Fibroblast of skin of back (primary cell): ENCODE measurements at places on chromosomes 3 and 15.
A peak's percentile ranks its signal among the peaks of the same experiment; 100 is the strongest.

DNA sequence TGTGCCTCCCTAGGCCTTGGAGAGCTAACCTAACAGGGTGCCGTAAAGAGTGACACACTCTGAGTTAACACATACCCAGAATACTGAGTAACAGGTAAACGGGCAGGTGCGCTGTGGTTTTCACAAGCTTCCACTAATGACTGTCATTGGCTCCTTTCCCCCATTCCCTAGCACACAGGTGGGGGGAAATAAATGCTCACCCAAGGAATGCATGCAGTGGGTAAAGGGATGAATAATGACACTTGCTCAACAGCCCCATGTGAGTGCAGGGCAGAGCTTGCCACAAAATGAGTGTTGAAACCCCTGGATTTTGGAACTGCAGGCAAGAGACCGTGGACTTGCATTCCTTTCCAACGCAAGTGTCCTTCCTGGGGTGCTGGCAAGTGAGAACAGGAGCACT lies 57.6 kb downstream of the ADAMTS17 start:
- DNase-seq: no peak

DNA sequence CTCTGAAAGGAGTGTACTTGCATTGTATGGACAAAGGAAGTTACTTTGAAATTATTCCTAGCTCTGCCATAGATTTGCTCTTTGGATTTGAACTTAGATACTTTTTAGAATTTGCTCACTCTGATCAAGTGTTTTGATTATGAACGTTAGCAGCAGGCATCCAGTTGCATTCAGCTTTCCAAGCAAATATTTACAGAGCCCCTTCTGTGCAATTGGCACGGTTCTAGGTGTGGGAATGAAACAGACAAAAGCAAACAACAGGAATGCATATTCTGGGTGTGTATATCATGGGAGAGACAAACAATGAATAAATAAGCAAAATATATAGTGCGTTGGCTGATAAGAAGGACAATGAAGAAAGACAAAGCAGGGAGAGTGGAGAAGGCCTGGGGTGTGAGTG lies 125.5 kb upstream of the ADAMTS9 start:
- no peak for DNase-seq

- no peak for DNase-seq
Observed at GRCh38 chr3:18222686-18223085, 202.5 kb downstream of the SATB1 start.

- no peak for DNase-seq
Observed at GRCh38 chr15:27448986-27449385, 478.0 kb downstream of the GABRG3 start.

DNA sequence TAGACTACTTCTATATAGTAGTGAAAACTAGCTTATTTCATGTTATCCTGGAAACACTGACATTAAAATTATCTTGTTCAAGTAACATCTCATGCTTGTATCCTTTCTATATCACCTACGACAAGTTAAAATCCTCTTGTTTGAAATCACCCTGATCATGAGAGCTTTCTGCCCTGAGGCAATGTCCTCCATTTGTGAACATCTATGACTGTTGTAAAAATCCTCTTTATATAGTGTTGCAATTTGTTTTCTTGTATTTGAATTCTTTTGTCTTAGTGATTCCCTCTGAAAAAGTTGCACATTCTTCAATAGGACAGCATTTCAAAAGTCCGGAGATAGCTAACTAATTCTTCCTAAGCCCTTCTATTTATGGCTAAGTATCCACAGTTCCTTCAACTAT lies 480.3 kb downstream of the NSUN3 start:
- no peak for DNase-seq

DNA sequence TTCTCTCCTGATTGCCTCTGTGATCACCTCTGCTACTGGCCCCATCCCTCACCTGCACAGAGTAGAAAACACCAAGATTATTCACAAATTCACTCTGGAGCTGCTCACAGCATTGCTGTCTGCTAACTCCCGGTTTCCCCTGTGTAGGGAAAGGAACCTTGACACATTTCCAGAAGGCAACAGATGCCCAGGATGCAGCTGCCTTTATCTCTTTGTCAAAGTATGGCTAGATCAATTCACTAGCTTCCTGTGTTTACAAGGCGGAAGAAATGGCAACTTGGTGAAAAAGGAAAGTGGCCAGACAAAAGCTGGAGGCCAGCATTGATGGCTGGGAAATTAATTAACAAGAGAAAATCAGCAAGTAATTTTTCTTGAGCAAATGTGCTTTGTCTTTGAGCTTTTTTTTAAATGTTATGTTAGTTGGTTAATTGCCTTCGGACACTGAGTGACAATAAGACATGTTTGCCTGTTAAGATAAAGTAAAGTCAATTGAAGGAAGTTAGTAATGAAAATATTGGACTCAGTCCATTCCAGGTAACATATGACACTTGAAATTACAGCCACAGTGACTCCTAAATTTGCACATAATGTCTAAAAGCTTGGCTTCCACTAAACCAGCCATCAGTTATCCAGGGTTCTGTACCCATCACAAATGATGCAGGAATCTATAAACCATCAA lies 394.6 kb upstream of the IL12A start:
- DNase-seq: no peak

- peak; percentile 16 for DNase-seq
Observed at GRCh38 chr3:146334151-146334550, 83.2 kb upstream of the PLSCR4 start.

- DNase-seq: peak; percentile 72
Observed at GRCh38 chr3:53114011-53114400, 16.2 kb downstream of the RFT1 start.

- peak; percentile 74 for DNase-seq
Observed at GRCh38 chr3:27423463-27423862, 54.3 kb upstream of the NEK10 start.

GRCh38 chr3:160601288-160601687 lies 35.9 kb upstream of the KPNA4 start:
- no peak for DNase-seq

DNA sequence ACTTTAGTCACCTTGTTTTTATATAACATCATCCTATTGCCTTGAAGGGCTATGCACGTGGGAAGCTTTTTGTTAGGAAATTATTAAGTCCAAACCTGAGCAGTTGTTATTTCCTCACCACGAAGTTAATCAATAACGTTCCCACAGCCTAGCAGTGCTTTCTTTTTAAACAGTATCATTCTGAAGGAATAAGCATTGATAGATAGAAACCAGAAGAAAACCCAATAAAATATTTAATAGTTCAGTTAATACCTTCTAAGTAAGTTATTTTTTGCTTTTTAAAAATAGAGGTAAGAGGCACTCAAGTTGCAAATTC lies 149.3 kb downstream of the KCNMB2 start:
- DNase-seq: no peak

- peak; percentile 54 for DNase-seq
Observed at GRCh38 chr3:114442246-114442645, 148.4 kb downstream of the TIGIT start.

GRCh38 chr15:82165948-82166376 lies 96.6 kb downstream of the EFL1 start:
- DNase-seq: no peak

DNA sequence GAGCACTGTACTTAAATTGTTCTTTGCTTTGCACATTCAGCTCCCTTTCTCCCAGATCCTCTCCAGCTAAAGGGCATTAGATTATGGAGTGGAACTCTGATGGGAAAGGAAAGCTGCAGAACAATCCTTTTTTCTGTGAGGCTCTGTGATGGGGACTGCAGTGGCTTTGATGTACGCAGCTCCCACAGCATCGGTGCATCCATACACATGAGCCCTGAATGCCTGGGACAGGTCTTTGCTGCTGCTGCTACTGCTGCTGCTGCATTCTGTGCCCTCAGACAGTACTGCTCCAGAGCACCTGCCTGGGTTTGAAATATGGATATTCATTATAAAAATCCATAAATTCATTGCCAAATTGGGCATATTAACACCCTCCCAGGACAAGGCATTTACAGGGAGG lies 164.4 kb downstream of the WDR76 start:
- no peak for DNase-seq

GRCh38 chr15:31236184-31237042 lies 90.2 kb upstream of the KLF13 start:
- peak; percentile 97 for DNase-seq

- DNase-seq: no peak
Observed at GRCh38 chr3:72458375-72458774, 389.9 kb downstream of the SHQ1 start.

GRCh38 chr3:126577261-126577660 lies 18.5 kb upstream of the C3orf22 start:
- DNase-seq: no peak

- DNase-seq: no peak
Observed at GRCh38 chr3:154745122-154745521, 315.1 kb upstream of the GPR149 start.

DNA sequence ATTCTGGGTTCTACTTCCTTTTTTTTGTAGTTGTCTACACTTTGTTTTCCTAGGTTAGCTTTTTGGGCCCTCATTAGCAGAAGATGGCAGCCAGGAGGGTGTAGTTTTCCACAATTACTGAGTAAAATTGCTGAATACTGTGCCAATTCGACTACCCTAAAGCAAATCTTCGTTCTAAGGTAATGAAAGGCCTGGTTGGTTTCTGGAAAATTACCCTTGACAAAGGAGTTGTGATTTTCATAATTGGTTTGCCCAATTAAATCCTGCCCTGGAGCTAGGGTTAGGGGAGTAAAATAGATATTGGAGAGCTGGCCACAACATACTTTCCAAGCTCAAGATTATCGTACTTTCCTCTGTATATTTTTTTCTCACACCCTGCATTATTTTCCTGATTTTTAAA lies 293.0 kb downstream of the OXSM start:
- no peak for DNase-seq

GRCh38 chr3:63232764-63233396 lies 45.2 kb upstream of the SYNPR start:
- DNase-seq: peak; percentile 8

- DNase-seq: no peak
Observed at GRCh38 chr15:57385923-57386390, 9.7 kb downstream of the CGNL1 start.

DNA sequence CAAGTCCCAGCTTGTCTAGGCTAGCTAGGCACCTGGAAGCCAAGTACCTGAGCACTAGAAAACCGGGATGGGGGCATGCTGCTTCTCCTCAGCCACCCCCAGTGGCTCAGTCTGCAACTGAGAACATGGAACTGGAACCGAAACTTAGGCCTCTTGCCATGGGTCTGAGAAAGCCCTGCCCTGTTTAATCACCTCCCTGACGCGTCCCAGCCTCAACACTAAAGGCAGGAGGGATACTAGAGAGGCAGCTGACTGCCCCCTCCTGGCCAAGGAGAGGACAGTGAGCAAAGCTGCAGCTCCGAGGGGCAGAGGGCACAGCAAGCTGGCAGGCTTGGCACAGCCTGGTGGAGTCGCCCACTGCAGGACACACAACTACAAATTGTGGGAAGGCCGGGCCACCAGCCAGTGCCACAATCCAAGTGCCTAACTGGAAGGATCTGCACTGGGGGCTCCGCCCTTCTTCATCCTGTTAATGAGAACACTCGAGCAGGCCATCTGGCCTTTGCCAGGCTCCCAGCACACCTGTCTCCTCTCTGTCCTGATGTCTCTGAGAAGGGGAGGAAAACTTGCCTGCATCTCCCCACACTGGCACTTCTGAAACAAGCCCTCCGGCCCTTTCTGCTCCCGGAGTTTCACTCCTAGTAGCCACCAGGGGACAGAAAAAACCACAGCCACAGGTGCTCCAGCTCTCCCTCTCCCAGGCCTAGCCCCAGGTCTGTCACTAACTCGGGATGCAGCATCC lies 53.7 kb downstream of the BDH1 start:
- DNase-seq: peak; percentile 69

DNA sequence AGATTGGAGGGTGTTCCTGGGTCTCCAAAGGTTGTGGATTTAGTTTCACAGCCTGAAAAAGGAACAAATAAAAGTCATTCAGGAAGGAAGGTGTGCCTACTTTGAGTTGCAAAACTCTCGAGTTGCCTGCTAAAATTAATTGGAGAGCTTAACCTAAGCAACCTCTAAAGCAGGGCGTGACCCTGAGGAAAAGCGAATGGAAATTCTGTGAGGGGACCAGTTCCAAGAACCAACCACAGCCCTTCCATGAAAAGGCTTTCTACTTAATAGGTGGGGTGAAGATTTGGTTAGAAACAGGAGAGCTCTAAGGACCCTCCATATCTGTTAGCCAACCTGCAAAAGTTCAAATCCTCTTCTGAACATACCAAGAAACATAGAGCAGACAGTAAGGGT lies 1.5 kb downstream of the CD80 start:
- no peak for DNase-seq

DNA sequence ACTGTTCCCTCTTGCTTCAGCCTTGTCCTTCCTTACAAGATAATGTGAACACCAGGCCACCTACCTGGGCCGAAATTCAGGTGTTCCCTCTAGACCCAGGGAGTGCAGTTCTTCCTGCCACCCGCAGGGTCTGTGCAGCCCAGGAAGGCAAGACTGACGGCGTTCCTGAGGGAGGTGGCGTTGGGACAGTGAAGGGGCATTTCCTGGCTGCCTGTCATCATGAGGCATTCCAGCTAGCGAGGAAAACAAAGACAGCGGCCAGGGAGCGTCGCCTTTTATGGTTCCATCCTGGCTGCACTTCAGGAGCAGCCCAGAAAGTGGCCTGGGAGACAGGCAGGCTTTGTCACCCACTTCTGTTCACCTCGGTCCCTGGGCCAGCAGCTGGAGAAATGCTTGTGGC lies 84.8 kb upstream of the WNT5A start:
- peak; percentile 71 for DNase-seq

GRCh38 chr3:179149406-179149867 lies 1.3 kb downstream of the PIK3CA start:
- DNase-seq: peak; percentile 40

- DNase-seq: no peak
Observed at GRCh38 chr15:85154061-85154460, 172.4 kb downstream of the PDE8A start.

DNA sequence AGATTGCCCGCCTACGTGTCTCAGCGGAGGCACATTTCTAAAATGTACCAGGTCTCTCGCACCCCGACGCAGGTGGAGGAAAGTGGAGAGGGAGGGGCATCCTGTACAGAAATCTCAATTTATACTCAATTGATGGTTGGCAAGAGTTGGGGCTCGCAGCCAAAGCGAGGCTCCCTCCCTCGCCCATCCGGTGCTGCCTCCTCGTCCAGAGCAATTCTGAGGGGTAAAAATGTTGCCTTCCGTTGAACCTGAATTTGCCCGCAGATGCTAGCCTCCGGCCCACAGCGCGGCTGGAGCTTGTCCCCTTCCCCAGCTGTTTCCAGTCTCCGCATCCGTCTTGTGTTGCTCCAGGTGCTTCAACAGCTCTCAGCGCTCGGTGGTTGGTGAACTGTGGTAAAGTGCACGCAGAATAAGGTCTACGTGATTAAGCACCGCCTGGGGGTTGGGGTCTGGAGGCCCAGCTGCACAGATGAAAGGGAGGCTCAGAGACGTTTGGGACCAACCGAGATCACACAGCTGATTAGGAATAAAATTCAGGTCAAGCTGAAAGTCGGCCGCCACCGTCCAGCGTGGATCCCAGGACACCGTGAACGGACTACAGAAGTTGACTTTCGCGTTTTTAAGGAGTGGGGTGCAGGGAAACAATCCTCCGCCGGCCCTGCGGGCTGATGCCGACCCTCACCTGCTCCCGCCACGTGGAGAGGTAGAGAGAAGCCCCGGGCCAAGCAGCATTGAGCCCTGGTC lies 846 bp upstream of the POLG start:
- DNase-seq: no peak

- DNase-seq: no peak
Observed at GRCh38 chr15:65868546-65869125, 655 bp upstream of the RAB11A start.
